ENCODE measurements at places on chromosomes 3 and 15.

DNA sequence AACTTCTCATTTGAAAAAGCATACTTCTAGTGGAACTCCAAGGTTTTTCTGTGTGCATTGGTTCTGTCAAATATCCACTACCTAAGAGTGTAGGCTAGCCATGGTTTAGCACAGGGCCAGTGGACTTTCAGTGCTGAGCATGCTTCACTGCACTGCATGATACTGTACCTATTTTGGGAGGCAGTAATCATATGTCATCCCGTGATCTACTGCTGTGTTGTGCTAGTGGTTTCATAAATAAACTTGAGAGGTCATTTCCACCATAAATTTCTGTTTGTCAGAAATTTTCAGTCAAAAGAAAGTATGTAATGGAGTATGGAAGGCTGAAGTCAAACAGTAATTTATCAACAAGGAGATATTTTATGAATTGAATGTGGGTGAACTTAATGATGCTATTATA is 203.6 kb downstream of the ROBO1 start:
- DNase-seq = no peak

DNA sequence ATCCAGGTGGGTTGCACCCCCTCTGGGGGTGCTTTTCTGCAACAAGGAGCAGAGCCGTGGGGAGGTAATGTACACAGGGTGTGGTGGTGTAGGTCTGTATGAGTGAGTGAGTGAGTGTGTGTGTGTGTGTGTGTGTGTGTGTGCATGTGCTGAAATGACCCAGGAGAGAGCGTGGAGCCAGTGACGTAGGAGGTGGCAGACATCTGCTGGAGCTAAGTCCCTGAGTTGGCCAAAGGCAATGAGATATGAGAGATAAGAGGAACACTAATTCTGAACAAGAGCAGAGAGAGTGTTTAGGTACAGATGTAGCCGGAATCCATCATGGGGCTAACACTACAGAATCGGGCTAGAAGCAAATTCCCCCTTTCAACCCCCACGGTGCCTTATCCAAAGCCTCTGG is 27.6 kb downstream of the BDH1 start:
- DNase-seq = no peak

GRCh38 chr15:68783226-68784058 is 37.3 kb downstream of the ANP32A start:
- no peak for DNase-seq

GRCh38 chr15:99906793-99907192 is 173.6 kb upstream of the LYSMD4 start:
- no peak for DNase-seq

DNA sequence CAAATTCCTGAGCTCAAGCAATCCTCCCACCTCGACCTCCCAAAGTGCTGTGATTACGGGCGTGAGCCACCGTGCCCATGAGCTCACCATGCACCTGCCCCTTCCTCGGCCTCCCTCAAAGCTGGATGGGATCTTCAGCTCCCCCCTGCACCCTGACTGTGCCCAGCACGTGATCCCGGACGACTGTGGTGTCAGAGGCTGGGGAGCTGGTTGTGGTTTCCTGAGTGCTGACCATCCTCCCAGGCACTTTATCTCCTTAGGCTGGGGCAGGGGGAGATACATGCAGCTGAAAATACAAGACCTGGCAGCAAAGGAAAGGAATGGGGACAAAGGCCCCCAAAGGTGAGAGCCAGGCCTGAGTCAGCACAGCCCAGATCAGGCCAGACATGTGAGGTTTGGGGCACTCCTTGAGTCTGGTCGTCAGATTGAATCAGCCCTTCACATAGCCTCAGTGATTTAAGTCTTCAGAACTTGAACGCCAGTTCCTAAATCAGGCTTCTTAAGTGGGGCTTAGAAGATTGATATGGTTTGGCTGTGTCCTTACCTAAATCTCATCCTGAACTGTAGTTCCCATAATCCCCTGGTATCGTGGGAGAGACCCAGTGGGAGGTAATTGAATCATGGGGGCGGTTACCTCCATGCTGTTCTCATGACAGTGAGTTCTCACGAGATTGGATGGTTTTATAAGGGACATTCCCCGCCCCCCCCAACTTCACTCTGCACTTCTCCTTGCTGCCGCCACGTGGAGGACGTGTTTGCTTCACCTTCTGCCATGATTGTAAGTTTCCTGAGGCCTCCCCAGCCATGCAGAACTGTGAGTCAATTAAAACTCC is 35.8 kb downstream of the PRKCD start:
- peak; percentile 72 for DNase-seq

DNA sequence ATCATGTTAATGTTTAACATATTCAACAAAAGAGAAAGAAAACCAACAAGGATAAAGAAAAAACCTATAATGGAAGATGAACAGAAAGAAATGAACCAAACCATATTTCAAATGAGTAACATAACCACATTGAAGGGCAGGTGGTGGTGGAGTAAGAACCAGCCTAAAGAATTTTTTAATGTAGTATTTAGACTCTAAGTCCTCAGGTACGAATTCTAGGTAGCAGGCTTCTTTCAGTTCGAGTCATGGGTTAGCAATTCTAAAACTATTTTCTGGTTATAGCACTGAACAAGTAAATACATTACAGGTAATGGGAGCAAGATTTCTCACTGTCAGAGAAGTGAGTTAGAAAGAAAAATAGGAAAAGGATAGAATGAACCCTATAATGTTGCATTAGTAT is 24.4 kb downstream of the DCBLD2 start:
- DNase-seq = no peak
